ENCODE measurements at places on chromosomes 2 and 18.
A peak's percentile ranks its signal among the peaks of the same experiment; 100 is the strongest.

DNA sequence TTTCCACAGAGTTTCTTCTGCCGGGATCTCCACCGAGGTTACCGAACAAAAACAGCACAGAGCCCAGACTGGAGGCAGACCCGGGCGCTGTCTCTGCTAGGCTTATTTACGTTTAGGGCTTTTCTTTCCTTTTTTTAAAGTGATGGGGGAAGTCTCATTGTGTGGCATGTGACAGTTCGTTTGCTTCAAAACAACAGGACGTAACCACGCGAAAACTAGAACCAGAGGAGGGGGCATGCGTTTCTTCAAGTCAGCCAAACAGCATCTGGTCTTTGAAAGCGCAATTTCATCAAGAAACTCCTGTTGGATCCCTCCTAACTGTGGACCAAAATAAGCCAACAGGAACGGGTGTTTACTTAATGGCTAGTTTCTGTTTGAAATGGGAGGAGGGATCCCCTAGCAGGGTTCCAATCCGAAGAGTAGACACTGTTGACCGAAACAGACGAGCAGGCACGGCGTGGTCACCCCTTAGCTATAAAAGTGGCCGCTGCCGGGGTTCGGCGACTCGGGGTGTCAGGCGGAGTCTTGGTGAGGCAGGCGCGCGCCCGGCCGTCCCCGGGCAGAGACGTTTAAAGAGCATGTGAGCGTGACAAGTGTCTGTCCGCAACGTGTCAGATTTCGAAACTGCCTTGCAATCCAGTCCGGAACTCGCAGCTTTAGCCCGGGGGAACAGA lies 997 bp upstream of the TGIF1 start:
- peak; percentile 53 for DNase-seq

DNA sequence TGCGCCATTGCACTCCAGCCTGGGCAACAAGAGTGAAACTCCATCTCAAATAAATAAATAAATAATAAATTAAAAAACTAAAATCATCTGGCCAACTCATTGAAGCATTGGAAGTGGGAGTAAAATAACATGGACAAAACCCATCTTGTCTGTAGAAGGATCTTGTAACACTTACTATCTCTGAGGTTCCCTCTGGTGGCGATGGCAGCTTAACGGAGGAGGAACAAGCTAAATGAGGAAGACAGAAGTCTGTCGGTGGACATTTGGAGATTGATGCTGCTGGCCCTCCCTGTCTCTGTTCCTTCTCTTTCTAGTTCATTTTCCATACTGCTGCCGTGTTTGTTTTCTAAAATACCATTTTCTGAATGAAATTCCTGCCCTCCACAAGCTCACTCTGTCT lies 43.4 kb downstream of the ZCCHC2 start:
- no peak for DNase-seq

DNA sequence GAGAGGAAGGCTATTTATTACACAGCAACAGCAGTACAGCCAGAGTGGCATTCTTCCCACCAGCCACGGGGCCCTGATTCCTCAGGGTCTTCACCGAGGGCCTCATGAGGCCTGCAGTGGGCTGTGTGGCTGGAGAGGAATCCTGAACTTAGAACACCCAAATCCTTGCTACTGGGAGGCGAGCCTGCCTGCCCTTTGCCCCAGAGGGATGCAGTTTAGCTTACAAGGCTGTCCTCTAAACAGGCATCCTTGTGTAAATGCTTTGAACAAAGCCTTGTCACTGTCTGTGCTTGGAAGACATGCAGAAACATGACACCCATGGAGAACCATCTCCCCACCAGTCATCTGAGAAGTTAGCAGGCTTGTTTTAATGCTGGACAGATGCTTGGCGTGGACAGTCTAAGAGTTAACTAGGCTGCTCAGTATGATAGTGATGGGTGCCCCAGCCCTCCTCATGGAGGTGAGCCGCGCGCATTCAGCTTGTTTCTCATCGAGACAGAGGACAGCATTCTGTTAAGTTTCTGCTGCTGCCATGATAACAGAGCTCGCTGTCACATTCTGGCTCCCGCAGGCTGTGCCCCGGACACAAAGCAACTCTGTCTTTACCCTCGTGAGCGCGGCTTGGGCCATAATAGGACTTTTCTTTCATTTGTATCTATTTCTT lies 42.9 kb downstream of the ADI1 start:
- DNase-seq: no peak

DNA sequence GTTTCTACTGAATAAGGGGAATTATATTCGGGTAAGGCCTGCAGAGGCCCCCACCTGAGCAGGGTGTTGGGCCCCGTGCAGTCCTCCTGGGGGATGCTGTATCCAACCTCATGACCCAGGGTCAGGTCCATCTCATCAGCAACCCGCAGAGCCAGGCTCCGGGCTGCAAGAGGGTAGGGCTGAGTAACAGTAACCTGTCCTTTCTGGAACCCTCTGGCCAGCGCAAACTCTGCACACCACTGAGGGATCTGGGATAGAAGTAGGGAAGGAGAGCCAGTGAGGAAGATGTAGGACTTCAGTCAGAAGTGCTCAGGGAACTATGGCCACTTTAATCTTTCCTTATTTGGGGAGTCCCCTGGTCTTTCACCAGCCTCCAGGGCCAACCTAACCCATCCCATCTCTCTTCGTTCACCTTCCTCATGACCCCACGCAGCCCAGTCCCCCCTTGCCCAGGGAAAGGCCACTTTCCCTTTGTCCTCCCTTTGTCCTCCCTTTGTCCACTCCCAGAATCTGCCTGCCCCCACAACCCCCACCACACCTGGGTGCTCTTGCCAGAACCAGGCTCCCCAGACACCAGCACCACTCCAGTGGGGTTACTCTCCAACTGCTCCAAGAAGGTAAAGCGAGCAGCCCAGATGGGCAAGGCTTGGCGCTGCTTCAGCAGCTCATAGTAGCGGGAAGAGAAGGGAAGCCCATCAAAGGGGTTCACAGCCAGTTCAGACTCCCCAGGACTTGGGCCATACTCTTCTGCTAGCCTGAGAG lies 895 bp downstream of the DQX1 start:
- no peak for DNase-seq

GRCh38 chr18:48635806-48636205 lies 97.0 kb downstream of the CTIF start:
- no peak for DNase-seq

Measured in DMS 273 treated with DMSO at 0.1 percent for 48 hours (cell line).